ENCODE measurements at places on chromosomes 1 and 21. TPM values are rescaled to one million over a fixed set of nuclear protein-coding genes. Genes with fewer than 3 reads are reported as not detected.

UBXN10 gene
- total RNA-seq = 0.21 TPM

LCE3D gene
- not detected for total RNA-seq

AVPR1B gene
- total RNA-seq = not detected

CLCA1 gene
- not detected for total RNA-seq

FCRL2 gene
- total RNA-seq = not detected

HTR6 gene
- total RNA-seq = not detected

GPR52 gene
- total RNA-seq = 1.9 TPM

NKAIN1 gene
- 0.27 TPM for total RNA-seq

PRKAA2 gene
- total RNA-seq = not detected

GPATCH3 gene
- 14.0 TPM for total RNA-seq

KCNA10 gene
- total RNA-seq = not detected

PRAMEF7 gene
- not detected for total RNA-seq

NPR1 gene
- total RNA-seq = not detected

SLC41A1 gene
- total RNA-seq = 10.8 TPM

C1orf94 gene
- total RNA-seq = not detected

GNG4 gene
- 0.37 TPM for total RNA-seq

Data from activated CD4-positive, alpha-beta T cell treated with anti-CD3 and anti-CD28 coated beads, Interleukin-2, amount 10 ng/mL, durations not matched to agents 7 days and 5 days (primary cell).